ENCODE measurements at places on chromosomes 7 and 10.

GRCh38 chr7:69402696-69403095 lies 195.6 kb upstream of the AUTS2 start:
- no peak for DNase-seq

DNA sequence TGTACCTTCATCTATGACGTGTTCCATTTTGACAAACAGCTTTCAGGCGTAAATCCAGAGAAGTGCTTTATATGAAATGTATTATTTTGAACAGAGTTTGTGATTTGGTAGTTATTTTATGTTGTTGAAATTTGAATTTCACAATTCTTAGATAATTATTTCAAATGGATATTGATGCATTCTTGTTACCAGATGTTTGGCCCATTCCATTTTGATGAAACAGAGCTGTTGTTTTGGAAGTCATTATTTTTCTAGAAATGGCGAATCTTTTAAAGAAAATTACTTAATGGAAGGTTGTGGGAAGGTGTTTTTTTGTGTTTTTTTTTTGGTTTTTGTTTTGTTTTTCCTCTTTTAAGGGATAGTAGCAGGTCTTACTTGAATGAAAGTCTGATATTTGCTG lies 2.4 kb downstream of the OTUD1 start:
- no peak for DNase-seq

GRCh38 chr10:131753336-131753735 lies 147.5 kb upstream of the PPP2R2D start:
- DNase-seq = no peak

GRCh38 chr7:135942614-135943013 lies 34.5 kb downstream of the MTPN start:
- no peak for DNase-seq

GRCh38 chr10:71713135-71714030 lies 6.2 kb downstream of the C10orf105 start:
- DNase-seq = peak; percentile 67

- no peak for DNase-seq
These were observed 23.4 kb downstream of the IQCE start for GRCh38 chr7:2582006-2582735.

DNA sequence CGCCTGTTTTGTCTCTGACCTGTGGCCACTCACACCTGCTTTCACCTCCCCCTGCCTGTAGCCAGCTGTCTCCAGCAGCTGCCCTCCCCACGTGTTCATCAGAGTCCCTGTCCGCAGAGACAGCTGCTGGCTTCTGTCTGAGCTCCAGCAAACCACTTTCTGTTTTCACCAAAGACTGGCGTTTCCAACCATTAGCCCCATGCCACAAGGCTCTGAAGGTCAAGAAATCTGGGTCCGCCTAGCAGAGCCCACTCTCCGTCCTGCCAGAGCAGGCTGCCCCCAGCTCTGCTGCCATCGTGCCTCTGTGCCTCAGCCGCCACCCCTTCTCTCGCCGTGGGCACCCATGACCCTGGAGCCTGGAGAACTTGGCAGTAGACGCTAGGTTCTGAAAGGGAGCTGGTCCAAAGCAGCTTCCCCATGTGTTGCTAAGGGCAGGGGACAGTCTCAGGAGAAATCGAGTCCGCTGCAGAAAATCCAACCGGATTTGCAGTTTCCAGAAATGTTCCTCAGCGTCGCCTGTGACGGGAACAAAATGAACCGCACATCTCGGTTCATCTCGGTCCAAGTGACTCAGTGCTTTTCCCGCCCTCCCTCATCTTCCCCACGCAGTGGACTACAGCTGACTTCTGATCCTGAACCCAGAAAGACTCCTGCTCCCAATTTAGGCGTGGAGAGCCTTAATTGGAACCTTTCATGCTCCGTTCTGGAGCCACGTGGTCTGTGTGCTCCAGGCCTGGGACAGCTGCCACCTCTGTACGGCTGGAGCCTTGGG lies 28.0 kb downstream of the TMEM120A start:
- no peak for DNase-seq

DNA sequence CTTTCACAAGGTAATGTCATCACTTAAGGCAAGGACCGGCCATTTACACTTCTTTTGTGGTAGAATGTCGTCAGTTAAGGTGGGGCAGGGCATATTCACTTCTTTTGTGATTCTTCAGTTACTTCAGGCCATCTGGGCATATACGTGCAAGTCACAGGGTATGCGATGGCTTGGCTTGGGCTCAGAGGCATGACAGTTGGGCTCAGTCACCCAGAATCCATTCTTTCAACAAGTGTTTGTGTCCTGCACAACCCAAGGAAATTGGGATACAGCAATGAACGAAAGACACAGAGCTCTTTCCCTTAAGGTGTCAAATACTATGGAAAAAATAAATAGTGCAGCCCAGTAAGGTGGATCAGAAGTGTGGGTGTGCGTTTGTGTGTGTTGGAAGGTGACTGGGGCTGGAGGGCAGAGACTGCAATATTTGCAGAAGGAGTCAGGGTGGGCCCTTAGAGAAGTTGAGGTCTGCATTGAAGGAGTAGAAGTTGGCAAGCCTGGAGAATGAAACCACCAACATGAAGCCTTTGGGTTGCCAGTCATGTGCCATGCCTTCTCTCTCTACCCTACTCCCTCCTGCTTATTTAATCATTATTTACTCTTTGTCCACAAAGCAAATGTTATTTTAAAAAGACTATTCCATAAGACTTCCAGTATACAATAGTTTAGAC lies 222.8 kb upstream of the PRKCQ start:
- no peak for DNase-seq

Data from CD4-positive, alpha-beta T cell treated with Interleukin-10 for 1 hour (primary cell).